ENCODE measurements at places on chromosomes 16 and 17.

DNA sequence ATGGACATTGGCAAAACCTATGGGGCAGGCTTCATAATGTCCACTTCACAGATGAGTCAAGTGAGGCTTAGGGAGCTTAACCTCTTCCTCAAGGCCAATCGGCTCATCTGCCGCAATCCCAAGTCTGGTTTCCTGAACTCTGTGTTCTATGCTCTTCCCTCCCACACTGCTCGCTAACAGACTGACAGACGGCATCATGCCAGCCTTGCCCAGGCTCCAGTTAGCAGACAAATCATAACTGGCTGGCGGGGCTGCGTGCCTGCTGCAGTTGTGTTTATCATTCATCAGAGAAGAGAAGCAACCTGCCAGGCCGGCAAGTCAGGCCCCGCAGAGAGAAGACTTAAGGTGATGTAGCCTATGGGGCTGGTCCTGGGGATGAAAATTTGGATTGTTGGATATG lies 216.2 kb upstream of the ASIC2 start:
- DNase-seq, result no peak

DNA sequence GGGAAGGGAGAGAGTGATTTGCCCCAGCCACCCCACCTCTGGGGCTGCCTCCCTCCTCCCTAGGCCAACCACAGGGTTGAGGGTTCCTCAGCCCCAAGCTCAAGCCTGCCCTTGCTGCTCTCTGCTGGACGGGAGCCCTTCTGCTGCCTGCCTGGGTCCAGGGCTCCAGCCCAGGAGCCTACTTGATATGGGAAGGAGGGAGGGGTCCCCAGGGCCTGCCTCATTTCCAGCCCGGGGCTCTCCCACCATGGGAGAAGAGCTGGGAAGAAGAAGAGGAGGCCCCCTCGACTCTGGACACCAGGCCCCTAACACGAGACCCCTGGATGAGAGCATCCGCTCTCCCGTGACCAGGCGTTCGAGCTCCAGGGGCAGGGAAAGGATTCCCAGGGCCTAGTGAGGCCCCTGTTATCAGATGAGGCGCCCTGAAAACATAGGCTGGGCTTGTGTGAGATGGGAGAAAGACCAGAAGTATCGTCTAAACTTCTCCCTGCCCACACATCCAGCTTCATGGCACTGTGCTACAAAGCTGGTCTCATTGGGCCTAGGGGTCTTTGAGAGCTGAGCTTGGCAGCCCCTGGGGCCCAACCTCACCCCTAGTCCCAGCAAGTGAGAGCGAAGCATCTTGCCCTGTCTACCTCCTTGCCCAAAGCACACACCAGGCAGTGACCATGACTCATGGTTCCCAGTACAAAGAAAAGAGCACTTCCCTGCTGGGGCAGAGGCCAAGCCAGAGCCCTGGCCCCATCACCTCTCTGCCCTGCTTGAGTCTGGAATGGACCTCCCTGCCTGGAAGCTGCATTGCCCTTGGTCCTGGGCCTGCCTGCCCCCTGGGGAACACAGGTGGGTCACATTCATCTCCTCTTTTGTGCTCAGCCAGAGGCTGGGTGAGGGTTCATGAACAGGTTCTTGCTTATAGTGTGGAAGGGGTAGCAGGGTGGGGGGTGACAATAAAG lies 987 bp downstream of the SLC16A5 start:
- DNase-seq, result no peak

GRCh38 chr16:62135911-62136310 lies 99.7 kb upstream of the CDH8 start:
- no peak for DNase-seq

- DNase-seq, result no peak
Observed at GRCh38 chr16:47392081-47392480, 68.8 kb downstream of the ITFG1 start.

- DNase-seq, result no peak
Observed at GRCh38 chr17:70855401-70856054, 686.2 kb downstream of the KCNJ2 start.

DNA sequence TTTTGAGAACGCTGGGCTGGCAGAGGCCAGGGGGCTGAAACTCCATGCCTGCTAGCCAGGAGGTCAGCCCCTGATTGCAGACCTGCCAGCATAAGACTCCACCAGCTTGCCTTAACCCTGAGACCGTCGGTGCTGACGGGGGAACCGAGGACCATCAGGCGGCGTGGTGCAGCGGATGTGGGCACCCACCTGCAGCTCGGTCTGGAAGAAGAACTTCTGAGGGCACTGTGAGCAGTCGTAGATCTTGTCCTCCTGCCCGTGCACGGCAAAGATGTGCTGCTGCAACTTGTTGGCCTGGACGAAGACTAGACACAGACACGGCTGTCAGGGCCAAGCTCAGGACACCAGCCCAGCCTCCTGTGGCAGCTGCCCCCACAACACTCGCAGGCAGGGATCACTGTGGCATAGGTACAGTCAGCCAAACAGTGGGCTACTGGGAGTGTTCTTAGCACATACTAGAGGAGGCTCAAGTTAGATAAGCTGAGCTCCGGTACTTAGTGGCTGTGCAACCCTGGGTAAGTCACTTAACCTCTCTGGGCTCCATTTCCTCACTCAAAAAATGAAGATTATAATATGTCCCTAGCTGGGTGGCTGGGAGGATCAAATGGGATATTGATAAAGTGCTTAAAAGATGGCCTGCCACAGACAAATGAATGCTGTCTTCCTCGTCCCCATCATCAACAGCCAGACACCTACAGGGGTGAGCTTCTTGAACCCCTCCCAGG lies 150.0 kb downstream of the C16orf78 start:
- DNase-seq, result no peak

DNA sequence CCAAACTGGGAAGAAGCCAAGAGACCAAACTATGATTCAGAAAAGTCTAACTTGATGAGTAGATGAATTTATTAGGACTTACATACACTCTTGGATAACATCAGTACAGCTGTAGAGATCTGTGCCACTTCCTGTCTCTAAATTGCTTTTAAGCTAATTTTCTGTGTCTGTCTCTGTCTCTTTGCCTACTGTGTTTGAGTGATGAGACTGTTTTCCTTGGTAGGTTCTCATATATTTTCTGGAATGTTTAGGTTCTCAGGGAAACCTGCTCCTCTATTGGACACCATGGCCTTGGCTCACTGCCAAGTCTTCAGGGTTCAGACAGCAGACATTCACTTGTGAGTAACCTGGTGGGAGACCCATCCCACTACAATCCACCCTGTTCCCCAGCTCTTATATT lies 103.5 kb upstream of the KIF2B start:
- DNase-seq, result no peak

DNA sequence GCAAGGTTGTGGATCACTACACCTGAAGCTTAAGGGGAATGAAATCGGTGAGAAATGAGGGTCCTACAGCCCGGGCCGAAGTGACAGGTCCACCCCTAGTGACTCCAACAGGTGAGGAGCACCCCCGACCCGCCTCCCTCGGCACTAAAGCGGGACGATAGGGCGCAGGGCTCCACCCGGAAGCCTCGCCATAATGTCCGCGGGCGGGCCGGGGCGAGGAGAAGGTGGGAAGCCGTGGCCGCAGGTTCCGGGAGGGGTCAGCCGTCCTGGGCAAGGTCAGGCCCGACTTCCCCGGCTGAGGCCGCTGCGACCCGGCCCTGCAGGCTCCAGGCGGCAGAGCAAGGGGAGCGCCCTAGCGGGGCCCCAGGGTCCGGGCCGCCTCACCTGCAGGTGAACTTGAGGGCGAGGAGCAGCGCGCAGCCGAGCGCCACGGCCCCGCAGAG lies 543 bp downstream of the TXNDC11 start:
- no peak for DNase-seq

DNA sequence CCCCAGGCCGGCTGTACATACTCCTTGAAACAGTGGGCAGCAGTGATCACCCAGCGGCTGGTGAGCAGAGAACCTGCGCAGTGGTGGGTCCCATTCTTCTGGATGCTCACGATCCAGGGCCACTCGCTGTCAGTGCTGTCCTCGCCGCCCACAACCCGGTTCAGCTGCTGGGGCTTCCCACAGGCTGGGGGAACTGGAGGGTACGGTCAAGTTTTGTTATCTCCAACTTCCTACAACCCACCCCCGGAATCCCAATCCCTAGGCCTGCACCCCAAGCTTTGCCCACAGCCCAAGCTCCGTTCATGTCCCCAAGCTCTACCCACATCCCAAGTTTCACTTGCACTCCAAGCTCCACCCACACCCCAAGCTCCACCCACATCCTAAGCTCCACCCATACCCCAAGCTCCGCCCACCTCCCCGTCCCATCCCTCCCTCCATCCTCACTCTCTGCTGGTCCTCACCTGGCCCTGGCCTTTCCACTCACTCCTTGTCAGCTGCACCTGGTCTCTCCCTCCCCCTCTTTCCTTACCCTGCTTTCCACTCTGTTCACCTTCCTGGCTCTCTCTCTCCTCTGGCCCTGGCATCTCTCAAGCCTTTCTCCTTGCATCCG lies 1.8 kb downstream of the PRSS22 start:
- no peak for DNase-seq

- no peak for DNase-seq
Observed at GRCh38 chr17:76051561-76051960, 20.8 kb downstream of the SRP68 start.

DNA sequence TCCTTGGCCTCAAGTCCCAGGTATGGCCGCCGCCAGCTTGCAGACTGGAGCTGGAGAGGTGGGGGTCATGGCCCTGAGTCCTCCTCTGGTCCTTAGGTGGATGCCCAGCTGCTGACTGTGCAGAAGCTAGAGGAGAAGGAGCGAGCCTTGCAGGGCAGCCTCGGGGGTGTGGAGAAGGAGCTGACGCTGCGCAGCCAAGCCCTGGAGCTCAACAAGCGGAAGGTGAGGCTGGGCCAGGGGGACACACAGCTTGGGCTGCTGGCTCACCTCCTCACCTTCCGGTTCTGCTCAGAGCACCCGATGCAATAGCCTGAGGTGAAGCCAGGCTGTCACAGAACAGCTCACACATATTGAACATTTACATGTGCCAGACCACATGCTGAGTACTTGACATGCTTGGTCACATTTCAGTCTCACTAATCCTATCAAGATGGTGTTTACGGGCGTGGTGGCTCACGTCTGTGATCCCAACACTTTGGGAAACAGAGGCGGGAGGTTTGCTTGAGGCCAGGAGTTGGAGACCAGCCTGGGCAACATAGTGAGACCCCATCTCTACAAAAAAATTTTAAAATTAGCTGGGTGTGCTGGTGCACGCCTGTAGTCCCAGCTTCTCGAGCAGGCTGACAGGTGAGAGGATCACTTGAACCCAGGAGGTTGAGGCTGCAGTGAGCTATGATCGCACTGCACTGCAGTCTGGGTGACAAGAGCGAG lies 7.4 kb downstream of the RNF40 start:
- DNase-seq, result no peak

DNA sequence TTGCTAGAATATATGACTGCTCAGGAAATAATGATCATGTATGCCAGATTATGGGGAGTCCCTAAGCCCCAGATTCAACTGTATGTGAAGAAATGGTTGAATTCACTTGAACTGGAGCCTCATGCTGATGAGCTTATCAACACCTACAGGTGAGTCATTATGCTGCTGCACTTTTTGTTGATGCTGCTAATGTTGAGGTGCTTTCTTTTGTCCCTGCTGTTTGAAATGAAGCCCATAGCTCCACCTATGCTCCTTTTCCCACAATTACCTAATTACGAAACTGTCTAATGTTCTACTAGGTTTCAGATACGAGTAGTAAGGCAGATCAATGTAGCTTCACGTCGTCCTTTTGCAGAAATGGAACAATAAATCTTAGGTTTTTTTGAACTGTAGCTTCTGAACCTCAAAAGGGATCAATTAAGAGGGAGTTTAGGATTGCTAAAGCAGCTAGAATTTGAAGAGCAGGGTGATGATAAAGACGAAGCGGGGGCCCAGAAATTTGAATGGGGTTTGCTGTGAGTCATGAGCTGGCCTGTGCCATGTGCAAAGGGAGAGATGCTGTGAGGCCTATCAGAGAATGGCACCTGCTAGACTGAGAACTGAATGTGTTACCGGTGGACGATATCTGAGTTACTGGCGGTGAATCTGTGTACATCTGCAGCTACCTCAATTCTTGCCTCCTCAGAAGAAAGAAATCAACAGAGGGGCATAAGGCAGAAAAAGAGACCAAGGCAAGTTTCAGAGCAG lies 6.1 kb upstream of the UQCRC2 start:
- DNase-seq, result no peak

DNA sequence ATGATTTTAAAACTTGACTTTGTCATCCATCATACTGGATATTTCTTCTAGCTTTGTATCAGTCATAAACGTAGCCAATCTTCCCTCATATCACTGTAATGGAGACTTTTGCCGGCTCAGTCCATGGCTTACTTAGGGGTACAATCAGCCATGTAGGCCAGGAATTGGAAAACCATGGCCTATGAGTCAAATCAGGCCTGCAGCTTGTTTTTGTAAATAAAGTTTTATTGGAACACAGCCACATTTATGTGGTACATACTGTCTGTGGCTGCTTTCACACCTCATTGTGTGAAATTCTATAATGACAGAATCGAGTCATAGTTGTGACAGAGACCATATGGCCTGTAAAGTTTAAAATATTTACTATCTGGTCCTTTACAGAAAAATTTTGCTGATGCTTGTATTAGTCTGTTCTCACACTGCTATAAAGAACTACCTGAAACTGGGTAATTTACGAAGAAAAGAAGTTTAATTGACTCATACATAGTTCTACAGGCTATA lies 64.5 kb upstream of the CDH13 start:
- no peak for DNase-seq

DNA sequence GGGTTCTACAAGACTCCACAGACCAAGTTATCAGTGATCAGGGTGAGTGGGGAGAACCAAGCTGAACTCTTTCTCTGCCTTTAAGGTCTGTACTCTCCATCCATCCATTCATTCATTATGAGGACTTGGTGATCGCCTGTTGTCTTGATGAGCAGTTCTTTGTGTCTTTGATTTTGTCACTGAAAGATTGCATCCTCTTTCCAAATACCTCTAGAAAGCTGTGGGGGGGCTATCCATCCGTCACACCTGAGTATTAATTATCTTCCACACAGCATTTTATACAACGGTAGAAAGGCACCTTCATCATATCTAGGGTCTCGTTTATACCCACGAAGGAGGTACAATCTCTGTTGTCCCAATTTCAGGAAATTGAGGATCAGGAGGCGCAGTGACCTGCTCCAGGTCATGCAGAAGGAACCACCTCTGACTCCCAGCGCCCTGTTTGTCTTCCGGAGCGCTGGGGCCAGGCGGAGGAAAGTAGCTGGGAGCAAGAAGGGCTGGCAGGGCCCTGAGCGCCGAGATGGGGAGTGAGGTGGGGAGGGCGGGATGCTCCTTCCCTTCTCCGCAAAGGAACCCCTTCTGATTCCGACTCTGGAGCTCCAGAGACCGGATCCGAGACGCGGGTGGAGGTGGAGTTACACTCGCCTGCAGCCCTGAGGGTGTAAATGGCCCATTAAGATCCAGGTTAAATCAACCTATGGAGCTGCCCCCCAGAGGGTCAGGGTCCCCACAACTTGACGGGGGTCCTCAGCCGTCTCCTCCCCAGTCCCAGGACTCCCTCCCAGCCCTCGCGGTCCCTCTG lies 605 bp upstream of the ABAT start:
- no peak for DNase-seq

DNA sequence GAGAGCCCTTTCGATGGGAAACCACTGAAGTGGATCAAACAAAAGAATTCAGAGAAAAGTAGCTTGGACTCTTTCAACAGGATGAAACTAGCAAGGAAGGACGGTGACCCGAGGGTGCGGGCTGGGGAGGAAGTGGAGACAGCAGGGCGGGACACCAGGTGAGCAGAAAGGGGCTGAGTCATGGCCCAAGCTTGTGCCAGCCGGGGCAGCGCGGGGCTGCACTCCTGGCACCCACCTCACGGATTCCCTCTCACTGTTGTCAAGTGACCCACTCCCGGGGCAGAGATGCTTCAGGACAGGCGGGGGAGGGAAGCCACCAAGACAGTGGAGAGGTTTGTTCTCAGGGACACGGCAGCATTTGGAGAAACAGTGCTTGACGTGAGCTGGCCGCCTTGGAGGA lies 10.7 kb upstream of the RNF222 start:
- DNase-seq, result no peak

Data from substantia nigra (tissue), 51 donors.